ENCODE measurements at places on chromosomes 2 and 18.

- no peak for DNase-seq
Observed at GRCh38 chr18:36066686-36067054, 689 bp downstream of the RPRD1A start.

- no peak for DNase-seq
Observed at GRCh38 chr2:224934526-224935188, 107.6 kb downstream of the DOCK10 start.

DNA sequence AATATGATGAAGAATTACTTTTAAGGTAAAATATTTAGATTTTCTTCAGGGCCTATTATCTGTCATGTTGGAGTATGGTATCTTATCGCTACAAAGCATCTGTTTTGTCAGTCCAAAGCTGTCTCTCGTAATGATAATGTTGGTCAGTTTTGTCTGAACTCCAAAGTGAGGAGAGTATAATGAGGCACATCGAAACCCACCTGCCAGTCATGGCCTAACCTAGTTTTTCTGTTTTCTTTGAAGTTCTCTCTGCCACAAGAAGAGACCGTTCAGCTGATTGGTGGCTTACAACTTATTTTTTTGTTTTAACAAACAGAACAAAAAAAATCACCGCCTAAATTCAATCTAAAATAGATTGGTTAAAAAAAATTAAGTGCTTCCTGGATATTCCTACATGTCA, 1387.9 kb downstream of the RPIA start:
- no peak for DNase-seq

- DNase-seq: no peak
Observed at GRCh38 chr18:26657631-26658581, 109.6 kb upstream of the KCTD1 start.

DNA sequence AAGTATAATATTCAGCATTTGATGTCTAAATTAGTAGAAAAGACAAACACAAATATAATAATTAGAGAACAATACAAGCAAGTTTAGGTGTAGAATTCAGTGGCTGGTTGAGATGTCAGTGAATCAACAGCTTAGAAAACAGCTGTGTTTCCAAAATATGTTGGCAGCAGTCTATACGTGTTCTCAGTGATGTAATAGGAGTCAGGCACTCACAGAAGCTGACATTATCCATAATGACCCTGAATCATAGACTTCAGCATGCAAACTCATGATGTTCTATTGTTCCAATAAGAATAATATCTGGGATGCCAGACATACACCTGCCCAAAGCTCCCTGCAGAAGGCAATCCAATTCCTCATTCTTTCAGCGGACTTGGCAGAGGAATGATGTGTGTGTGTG, 164.7 kb downstream of the SLC8A1 start:
- no peak for DNase-seq

DNA sequence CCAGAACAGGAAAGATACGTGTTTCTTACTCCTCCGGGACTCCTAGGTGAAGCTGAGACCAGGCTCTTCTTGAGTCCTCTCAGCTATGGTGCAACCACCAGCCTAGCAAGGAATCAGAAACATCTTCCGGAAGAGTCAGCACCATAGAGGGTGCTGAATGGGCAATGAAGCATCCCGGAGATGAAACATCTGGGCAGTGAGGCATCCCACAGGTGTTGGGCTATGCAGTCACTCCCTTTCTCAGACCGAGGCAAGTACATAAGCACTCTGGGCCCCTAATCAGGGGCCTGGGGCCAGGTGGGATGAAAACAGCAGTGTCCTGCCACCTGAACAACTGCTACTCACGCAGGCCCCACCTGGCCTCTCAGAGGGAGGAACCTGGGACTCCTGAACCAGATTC, 1.4 kb upstream of the CAPN10 start:
- DNase-seq: no peak

DNA sequence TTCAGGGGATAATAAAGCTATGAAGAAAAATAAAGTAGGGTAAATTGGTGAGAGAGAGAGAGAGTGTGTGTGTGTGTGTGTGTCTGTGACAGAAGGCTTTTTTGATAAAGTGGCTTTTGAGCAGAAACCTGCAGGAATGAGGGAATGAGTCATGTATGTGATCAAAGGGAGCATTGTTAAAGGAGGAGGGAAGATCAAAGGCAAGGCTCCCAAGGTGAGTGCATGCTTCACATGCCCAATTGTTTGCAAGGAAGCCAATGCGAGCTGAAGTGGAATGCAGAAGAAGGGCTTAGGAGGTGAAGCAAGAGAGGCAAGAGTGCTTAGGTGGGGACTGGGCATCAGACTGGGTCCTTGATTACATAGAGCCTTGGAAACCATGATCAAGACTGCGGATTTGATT, 96.8 kb downstream of the DNAH6 start:
- no peak for DNase-seq

- DNase-seq: no peak
Observed at GRCh38 chr2:54262015-54262765, 6.2 kb upstream of the TSPYL6 start.

All from GM19239 (cell line).